ENCODE measurements at places on chromosomes 2 and 18. TPM values are rescaled to one million over a fixed set of nuclear protein-coding genes. Genes with fewer than 3 reads are reported as not detected.

ALK gene
- polyA plus RNA-seq: 0.60 TPM

- DNase-seq: no peak
Measured at GRCh38 chr2:212854771-212855170, 296.6 kb downstream of the IKZF2 start.

RGPD8 gene
- polyA plus RNA-seq: 0.23 TPM

DCDC2C gene
- not detected for polyA plus RNA-seq

XDH gene
- 30.1 TPM for polyA plus RNA-seq

DNA sequence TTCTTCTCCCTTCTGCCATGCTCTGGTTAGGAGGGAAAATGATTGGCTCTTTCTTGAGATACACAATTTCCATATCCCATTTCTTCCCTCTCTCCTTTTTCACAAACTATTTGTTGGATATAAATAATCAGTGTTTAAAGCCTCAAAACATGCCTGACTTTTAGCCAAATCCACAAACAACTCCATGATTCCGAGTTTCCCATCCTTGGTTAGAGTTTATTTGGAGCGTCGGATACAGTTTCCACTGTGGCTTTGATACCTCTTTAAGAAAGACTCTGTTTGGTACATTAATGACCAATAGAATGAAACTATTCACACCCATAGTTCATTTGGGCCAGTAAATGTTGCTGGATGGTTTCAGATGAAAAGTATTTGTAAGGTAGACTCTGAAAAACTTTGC lies 5.9 kb upstream of the FHL2 start:
- no peak for DNase-seq

GRCh38 chr2:47402805-47403608 lies at the start of gene MSH2:
Gene MSH2, plus strand, starts transcription at chr2:47403156. Its CDS starts 36 bp downstream, at chr2:47403192.
- DNase-seq: peak; percentile 95

- DNase-seq: no peak
Measured at GRCh38 chr2:15241929-15242328, 319.2 kb downstream of the NBAS start.

CDH19 gene
- 0.60 TPM for polyA plus RNA-seq

GRCh38 chr18:22956226-22956625 lies 23.1 kb downstream of the RBBP8 start:
- no peak for DNase-seq

DNA sequence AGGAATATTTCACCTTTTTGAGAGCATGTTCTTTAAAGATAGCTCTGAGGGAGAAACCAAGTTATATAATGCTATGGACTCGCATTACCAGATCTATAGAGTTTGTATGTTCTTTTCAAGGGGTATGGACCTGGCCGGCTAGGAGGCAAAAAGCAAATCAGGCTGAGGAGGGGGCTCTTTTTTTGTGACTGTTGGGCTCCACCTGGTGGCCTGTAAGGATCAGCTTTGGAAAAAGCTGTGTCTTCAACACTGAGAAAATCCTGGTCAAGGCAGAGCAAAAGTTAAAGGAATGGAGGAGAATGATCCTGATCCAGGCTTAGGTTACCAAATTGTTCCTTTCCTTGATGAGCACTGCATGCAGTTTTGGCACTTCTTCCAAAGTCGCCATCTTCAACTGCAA lies 180.5 kb downstream of the DIS3L2 start:
- DNase-seq: no peak

DNA sequence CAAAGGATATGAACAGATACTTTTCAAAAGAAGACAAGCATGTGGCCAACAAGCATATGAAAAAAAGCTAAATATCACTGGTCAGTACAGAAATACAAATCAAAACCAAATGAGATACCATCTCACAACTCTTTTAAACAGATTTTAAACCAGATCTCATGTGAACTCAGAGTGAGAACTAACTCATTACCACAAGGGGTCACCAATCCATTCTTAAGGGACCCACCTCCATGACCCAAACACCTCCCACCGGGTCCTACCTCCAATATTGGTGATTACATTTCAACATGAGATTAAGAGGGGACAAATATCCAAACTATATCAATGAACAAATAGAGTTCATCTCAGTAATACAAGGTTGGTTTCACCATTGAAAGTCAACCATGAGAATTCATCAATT lies 319.8 kb upstream of the GULP1 start:
- no peak for DNase-seq

DNA sequence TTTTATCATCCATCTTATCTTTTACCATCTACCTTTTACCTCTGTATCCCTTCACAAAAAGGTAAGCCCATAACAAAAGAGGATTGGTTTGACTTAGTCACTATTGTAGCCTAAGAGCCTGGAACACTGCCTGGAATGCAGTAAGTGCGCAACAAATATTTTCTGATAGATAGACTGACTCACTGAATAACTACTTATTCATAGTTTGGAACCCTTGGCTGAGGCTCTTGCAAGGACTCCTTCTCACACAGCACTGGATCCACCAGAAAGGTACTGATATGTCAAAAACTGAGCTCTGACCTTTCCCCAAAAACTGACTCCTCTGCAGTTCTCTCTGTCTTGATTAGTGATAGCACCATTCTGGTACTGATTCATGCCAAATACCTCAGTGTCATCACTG lies 426.7 kb downstream of the SETBP1 start:
- DNase-seq: no peak

DNA sequence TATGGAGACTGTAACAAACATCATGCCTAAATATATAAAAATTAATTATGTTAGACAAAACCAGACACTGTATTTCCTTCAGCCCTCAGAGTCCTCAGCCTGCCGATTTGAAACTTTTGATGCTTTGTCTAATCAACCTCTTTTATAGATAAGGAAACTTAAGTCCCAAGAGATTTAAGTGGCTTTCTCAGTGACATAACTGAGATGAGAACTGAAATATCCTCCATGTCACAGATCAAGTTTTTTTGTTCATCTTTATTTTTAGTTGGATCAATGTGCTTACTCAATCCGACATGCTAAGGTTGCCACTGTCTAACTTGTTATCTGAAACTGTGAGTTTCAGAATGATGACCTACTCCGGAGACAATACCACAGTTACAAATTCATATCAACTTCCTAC lies 72.3 kb downstream of the BARD1 start:
- DNase-seq: no peak

- no peak for DNase-seq
Measured at GRCh38 chr2:210169516-210170195, 1.6 kb downstream of the KANSL1L start.

CXCR4 gene
- polyA plus RNA-seq: 255 TPM

All from sigmoid colon (tissue), 7 donors.